Jurkat, Clone E6-1 (cell line): ENCODE measurements at places on chromosomes 16 and 17.

GRCh38 chr16:24520983-24521382, 18.4 kb upstream of the RBBP6 start:
- DNase-seq, result no peak

GRCh38 chr17:35519439-35519838, 18.0 kb downstream of the SLFN12L start:
- no peak for DNase-seq

DNA sequence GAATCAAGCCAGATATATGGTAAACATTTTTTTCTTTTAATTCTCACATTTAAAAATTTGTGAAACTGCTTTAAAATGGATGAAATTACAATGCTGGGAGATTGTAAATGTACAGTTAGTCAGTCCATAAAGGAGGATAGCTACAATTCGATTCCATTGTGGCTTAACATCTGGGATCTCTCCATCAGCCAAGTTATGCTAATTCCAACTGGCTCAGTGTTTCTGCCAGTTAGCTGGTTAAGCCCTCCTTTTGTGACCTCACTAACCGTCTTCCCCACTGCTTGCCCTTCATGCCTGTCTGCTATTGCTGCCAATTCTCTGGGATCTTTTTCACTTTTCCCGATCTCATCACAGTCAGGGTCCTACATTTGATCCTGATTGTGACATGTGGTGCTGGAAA, 1347.6 kb downstream of the CDH11 start:
- no peak for DNase-seq

GRCh38 chr17:79954281-79955166, 81.1 kb downstream of the TBC1D16 start:
- no peak for DNase-seq

- no peak for DNase-seq
These were observed 47.2 kb downstream of the GPRC5B start for GRCh38 chr16:19837331-19837980.

DNA sequence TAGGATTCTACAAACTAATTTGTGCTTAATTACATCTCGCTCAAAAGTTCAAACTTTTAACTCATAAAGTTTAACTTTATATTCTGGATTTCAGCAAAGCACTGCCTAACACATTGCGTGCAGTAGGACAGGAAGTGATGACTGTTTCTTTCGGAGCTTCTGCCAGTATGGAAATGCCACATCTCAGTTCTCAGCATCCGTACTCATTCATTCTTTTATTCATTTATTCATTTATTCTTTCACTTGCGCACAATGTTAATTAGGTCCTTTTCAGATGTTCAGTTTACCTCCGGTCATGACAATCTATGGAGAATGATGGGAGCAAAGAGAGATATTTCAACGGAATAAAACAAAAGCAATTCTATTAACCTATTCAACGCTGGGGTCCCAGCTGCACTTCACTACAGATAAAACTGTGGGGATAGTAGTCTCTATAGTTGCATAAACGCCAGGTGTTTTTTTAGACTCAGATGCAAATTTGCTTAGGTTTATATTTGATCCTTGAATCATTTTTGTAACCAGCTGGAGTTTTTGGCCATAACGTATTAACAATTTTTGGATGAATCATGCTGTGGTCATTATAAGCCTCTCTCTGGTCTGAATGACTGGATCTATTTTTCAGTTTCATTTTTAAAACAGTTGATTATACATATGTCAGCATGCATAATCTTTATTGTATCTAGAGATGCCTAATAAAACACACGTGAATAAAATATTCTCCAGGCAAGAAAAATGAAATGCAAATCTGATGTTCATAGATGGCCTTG, 143.9 kb downstream of the KCNJ2 start:
- DNase-seq, result no peak

- no peak for DNase-seq
These were observed 153.7 kb downstream of the NTN1 start for GRCh38 chr17:9174779-9175574.

DNA sequence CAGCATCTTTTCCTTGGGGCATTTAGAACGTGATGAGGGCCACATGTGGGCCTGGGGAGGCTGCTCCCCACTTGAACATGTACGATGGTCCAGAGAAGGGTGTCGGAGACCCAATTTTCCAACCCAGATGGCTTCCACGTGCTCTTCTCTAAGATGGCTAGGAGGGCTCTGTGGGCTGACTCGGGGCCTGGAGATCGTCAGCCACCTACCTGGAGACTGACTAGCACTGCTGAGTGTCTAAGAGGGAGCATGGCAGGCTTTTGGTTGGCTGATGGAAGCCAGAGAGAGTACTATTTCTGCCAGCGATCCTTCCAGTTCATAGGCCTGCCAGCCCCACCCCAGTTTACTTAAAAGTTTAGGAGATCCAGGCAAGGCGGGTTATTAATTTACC, 60.2 kb upstream of the CLEC18A start:
- no peak for DNase-seq

DNA sequence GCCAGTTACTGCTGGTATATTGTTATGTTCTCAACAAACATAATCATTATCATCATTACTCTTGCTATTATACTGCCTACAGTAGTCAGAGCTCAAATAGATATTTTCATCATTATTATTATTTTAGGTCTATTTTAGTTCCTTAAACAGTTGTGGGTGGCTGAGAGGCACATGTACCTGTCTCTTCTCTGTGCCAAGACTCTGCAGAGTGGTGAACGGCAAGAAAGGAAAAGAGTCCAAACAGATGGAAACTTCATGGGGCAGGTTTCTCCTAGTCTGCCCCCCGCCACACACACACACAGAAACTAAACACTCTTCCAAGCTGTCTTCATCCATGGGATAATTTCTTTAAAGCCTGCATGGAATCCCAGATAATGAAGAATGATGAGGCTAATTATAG, 77.7 kb upstream of the CLEC3A start:
- DNase-seq, result no peak

DNA sequence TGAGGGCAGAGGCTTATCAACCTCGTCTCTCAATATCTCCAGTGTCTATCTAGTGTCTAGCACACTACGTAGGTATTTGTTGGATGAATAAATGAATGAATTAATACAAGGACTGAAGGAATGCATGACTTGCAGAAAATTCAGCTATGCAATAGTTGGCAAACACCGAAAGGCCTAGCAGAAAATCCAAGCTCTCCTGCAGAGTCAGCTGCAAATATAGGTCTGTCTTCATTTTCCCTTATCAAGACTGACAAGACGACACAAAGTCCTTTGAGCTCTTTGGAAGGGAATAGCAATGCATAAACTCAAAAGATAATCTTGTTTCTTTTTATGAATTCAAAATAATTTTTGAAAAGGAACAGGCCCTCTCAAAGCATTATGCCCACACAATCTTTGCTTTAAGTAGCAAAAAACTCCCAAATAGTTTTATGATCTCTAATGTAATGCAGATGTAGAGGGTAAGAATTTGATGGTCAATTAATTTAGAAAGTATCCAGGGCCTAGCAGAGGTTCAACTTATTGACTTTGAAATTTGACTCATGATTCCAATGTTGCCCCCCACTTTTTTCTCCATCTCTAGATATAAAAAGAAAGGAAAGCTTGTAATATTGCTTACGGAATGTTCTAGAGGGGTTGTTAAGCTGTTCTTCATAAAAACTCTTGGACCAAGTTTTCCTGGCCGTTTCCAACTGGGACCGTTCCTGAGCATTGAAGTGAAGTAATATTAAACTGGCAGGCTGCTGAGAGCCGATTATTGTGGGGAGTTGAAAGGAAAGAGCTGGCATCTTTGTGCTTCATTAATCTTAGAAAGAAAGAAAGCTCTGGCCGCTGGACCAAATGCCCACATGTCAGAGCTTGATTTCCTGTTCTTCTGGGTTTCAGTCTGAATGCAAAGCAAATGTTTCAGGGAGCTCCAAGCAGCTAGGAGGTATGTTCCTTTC, 227.3 kb downstream of the HS3ST3A1 start:
- DNase-seq, result no peak

DNA sequence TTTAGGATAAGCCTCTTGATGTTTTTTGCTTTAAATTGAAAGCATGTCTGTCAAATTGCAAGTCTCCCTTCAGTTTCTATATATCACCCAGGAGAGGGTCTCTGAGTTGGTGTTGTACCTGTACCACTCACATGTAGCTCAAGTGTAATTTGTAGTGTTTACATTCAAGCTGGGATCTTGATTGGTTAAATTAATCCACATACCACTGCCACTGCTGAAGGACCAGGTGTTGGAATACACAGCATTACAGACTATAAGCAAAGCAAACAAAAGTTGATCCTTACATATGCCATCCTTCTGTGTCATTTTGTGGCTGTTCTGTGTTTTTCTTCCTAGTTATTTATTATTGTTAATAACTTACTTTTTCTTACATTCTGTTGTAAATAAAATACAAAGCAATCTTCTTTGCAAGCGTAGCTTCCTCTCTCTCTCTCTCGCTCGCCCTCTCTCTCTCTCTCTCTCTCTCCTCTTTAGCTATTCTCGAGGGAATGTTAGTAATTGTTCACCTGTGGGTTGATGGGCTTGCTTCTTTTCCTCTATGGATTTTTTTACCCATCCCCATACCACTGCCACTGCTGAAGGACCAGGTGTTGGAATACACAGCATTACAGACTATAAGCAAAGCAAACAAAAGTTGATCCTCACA, 20.8 kb upstream of the NOL11 start:
- no peak for DNase-seq

DNA sequence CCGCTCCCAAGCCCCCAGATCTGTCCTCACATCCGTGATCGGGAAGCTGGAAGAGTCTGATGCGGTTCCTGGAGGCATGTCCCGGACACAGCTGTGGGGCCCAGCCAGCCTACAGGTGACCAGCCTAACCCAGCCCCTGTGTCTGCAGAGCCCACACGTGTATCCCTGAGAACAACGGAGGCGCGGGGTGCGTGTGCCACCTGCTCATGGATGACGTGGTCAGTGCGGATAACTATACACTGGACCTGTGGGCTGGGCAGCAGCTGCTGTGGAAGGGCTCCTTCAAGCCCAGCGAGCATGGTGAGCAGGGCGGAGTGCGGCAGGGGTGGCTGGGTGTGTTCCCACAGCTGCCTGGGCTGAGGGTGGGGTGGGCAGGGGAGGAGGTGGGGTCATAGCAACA, 30.9 kb downstream of the IL4R start:
- DNase-seq, result no peak

GRCh38 chr16:57030346-57030902, 41.1 kb downstream of the NLRC5 start:
- no peak for DNase-seq

DNA sequence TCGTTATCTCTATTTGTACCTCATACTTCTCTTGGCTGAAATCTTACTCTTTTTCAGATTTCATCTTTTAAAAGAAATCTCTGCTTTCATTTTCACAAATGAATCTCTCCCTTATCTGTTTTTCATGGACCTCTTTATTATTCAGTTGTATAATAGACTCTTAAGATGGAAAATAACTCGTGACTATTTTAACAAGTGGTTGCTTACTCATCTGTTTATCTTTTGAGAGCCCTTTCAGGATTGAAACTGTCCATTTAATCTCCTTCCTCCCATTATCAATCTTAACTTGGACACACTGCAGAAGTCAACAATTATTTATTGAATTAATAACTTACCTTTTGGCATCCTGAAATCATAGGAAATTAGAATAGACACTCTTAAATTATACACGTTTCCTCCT, 68.8 kb downstream of the ABCA8 start:
- no peak for DNase-seq

GRCh38 chr16:53744449-53744848, 40.5 kb downstream of the FTO start:
- peak; percentile 51 for DNase-seq

GRCh38 chr17:8941980-8942622, 23.4 kb downstream of the PIK3R5 start:
- peak; percentile 50 for DNase-seq

DNA sequence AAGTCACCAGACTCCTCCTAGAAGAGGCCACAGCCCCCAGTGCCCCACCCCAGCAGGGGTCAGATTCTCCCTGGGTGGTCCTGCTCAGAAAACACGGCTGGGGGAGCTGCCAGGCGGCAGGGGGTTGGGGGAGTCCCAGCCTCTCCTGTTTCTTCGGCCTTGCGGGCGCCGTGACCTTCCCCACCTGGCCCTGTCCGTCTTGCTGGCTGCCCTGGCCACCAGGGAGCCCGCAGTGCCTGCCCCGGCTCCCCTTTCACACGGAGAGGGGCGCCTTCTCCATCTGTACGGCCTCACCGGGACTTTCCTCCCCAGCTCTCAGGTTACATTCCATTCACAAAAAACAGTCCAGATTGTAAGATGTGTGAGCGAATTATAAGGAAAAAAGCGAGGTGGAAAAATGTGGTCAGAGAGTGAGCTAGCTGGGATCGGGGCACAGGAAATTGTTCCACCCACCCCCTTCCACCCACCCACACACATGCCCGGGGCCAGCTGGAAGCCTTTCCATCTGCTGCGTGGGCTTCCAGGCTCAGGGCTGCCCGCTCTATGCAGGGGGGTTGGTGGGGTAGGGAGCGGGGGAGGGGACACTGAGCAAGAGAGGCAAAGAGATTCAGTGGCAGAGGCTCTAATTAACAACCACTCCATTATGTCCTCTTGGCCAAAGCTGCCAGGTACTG, 14.6 kb upstream of the CIBAR2 start:
- DNase-seq, result no peak

DNA sequence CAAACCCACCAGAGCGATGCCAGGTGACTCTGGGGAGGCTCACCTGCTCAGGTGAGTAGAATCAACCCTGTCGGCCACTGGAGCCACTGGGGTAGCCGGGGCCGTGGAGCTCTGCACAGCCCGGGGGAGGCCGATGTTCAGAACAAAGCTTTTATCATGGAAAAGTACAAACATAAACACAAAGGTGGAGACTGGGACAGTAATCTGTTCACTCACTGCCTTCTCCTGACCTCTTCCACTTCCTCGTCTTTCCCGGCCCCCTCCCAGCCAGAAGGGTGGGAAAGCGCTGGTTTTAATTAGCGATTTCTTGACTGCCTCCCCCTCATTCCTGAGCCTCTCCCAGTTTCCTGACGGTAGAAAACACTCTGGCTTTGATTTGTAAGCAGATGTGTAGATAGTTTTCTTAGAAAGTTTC, 9.8 kb upstream of the TEX19 start:
- DNase-seq, result no peak

DNA sequence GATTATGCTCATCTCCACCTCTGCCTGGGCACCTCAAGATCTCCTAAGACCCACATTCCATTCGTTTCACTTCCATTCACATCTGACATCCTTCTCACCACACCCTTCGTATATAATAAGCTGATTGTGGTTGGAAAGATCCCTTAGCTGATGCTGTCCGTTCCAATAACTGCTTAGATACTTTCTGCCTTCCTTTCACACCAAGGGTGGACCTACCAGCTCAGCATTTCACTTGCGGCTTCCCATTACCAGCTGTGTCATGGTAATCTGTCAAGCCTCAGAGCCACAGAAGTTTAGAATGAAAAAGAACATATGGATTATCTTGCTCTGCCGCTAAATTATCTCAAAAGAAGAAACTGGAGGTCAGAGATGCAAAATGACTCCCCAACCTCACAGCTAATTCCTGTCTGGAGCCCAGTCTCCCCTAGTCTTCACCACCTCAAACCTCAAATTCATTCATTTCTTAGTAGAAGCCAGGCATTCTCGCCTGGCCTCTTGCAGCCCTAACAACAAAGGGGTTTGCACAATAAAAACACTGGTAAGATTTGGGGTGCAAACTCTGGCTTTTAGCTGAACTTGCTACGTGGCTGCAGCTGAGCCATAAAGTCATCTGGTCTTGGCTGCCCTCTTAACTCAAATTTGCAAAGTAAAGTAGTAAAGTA, 182.8 kb upstream of the HS3ST3A1 start:
- no peak for DNase-seq

- no peak for DNase-seq
These were observed 1.3 kb downstream of the C17orf67 start for GRCh38 chr17:56832446-56832845.

- DNase-seq, result no peak
These were observed 14.2 kb downstream of the USP36 start for GRCh38 chr17:78826421-78826820.

GRCh38 chr16:11142261-11142630, 113.8 kb downstream of the SOCS1 start:
- DNase-seq, result no peak

GRCh38 chr17:75271233-75271954, 363 bp upstream of the MIF4GD start:
- peak; percentile 69 for DNase-seq
